CD8-positive, alpha-beta T cell (primary cell): ENCODE measurements at places on chromosomes 2 and 18.

- no peak for DNase-seq
Measured at GRCh38 chr18:9615280-9615797, 980 bp upstream of the PPP4R1 start.

- DNase-seq: no peak
Measured at GRCh38 chr18:471716-472115, 28.8 kb downstream of the COLEC12 start.

DNA sequence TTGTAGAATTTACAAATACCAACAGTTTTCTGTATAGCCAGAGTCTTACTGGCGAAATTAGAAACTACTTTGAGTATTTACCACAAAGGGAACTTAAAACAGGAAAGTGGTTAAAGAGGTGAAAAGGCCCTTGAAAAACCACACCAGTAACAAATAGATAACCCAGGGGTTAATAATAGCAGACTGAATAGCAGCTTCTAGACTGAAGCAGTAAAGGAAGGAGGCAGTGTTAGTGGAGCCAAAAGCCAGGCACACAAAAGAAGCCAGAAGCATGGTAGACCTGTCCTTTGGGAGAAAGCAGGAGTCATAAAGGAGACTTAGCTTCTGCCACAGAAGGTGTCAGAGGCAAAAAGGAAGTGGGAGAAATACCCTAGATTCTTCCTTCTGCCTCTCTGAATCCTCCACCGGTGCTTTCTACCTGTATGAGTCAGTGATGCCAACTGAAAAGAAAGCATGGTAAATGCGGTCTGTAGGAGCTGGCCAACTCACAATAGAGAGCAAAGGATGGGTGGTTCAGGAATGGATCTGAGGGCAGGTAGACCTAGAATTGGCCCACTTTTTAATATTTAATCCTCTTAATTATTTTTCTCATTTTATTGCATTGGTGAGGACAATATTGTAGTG lies 97.3 kb downstream of the ARL6IP6 start:
- no peak for DNase-seq

- no peak for DNase-seq
Measured at GRCh38 chr2:104863146-104863467, 9.2 kb downstream of the POU3F3 start.

DNA sequence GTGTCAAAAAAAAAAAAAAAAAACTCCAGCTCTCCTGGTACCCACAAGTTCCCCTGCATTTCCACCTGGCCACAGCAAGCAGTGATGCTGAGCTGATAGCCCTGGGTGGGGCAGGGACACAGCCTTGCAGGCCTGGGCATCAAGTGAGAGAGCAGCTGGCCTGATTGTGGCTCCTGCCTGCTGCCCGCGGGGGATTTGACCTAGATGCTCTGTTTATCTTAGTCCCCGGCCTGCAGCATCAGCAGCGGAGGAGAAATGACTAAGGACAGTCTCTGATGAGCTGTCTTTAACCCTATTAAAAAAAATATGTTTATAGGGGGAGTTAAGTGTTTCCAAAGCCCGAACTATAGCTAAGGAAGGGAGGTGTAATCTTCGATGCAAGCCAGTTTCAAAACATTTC lies 102.6 kb downstream of the MTCL1 start:
- DNase-seq: no peak

DNA sequence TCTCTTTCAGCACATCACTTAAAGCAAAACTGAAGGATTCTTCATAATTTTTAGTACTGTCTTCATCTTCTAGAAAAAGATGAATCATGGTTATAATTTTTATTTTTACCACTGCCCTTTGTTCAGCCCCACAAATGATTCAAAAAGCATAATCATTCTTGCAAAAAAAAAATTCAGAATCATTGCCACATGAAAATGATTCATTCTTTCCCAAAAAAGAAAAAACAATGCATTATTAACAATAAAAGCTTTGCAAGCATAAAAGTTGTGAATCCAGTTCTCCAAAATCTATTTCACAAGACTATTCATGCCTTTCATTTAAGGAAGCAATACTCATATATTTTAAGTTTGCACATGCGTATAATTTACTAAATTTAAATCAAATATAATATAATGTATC lies 204.8 kb downstream of the RBM43 start:
- DNase-seq: no peak

DNA sequence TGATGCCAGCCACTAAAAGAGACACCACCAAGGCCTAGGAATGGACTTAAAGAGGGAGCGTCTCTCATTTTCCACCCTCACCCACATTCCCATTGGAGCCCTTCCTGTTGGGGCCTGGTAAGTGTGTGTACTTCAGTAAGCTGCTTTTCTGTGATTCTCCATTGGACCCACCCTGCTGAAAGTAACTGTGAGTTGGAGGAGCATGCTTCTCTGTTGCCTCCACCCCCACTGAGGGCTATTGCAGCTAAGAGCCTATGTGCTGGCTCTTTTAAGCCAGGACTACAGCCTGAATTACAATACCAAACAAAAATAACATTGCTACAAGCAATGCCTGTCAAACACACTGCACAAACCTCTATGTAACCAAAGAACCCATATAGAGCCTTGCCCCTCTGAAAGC lies 81.1 kb downstream of the TRABD2A start:
- no peak for DNase-seq

DNA sequence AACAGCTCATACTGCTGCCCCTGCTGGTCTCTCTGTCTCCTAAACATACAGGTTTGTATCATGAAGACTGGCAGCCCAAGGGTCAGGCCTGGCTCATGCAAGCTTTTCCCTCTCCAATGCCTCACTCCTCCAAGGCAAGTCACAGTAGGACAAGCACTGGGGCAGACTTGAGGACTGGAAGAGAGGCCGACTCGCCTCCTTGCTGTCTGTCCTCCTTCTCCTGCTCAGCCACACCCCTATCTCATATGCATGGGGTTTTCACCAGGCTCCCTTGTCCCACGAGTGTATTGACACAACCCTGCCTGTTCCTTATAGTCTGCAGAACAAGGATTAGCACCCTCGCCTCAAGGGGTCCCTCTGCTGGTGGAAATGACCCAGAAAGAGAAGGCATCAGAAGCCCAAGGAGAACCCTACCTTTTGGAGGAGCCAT lies 223.7 kb downstream of the SOX11 start:
- DNase-seq: no peak

GRCh38 chr18:60372596-60372995 lies at the start of gene MC4R:
Gene MC4R, minus strand, starts transcription at chr18:60372775. Its CDS starts 426 bp downstream, at chr18:60372349.
- DNase-seq: no peak
